ENCODE measurements at places on chromosomes 1 and 21. TPM values are rescaled to one million over a fixed set of nuclear protein-coding genes. Genes with fewer than 3 reads are reported as not detected.

LCK gene
- 1.0 TPM for total RNA-seq

MATN1 gene
- 0.72 TPM for total RNA-seq

DNA sequence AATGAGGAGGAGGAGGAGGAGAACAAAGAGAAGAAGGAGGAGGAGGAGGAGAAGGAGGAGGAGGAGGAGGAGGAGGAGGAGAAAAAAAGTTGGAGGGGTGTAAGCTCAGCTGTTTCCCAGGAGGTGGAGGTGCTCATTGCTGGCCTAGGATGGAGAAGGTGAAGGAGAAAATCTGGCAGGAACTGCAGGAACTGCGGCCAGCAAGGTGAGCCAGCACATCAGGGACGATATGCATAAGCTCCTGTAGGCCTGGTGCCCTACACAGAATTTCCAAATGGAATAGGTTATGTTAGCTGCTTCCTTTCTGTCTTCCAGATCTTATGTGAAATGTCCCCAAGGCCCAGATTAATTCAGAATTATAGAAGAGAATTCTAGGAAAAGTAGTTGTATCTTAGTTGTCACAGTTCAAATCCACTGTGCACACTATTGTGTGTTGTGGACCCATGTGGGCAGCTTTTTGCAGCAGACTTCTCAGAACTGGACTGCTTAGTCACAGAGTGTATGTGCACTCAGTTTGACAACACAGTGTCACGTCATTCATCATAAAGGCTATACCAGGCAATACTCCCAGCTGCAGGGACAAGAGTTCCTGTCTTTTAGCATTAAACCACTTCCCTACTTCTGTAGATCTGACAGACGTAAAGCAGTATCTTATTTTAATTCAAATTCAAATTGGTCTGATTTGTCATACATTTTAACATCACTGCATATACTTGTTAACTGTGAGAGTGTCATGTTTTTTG, 303.7 kb downstream of the HLX start:
- DNase-seq: no peak

DNA sequence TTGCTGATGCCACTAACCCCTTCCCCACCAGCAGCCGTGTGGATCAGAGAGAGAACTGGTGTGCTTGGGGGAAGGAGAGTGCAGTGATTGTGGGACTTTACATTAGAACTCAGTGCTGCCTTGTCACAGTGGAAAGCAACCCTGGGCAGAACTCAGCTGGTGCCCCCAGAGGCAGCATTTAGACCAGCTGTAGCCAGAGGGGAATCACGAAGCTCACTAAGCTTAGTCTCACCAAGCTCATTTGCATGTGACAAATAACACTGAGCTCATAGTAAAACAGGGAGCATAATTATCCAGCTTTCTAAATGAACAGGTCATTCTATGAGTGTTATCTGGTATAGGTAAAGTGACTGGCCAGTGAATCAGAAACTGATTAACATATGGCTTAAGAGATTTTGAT, 9.8 kb upstream of the SMAP2 start:
- no peak for DNase-seq

Data from ovary (tissue), 10 donors.